Hematopoietic multipotent progenitor cell treated with erythropoietin and hydrocortisone succinate and interleukin-3 and kit ligand, for 6 days (in vitro differentiated cells): ENCODE measurements at places on chromosomes 5 and 9.
A peak's percentile ranks its signal among the peaks of the same experiment; 100 is the strongest.

DNA sequence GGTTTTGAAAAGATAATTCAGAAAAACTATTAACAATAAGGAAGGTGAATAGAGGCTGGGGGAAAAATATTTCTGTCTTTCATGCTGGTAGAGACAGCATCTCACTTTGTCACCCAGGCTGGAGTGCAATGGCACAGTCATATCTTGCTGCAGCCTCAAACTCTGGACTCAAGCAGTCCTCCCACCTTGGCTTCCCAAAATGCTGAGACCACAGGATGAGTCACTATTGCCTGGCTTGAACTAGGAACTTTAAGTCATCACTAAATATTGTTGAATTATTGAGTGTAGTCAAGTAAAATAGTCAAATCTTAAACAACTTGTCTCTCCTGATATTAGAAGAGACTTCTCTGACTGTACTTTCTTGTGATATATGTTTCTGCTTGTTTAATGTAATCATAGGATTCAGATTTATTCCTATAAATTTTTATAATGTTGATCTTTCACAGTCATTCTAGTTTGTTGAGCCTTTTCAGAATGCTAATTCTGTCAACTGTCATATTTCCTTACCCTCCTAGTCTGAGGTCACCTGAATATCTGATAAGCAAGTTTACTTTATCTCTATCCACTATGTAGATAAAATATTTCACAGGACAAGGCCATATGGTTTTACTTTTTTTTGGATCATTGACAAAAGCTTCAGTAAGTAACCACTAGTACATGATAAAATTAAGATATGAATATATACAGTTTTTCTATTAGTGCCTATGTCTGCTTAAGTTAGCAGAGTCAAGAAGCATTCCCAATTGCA lies 1696.5 kb downstream of the MAT2B start:
- peak; percentile 34 for DNase-seq

- no peak for DNase-seq
Observed at GRCh38 chr5:93421468-93421867, 159.6 kb downstream of the NR2F1-AS1 start.

DNA sequence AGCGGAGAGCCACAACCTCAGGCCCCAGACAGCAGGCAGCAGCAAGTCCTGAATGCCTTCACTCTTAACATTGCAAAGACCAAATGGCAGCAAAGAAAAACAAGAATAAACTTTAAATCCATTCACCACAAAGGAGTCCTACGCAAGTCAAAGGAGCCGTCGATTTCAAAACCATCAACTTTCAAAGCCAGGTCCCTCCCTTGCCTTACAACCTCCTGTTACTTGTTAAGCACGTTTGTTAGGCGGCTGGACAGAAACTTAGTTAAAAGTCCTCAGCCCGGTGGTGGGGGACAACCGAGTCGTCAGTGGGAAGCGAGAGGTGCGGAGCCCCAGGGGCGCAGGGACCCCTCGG lies 938 bp downstream of the LPAR1 start:
- DNase-seq, result peak; percentile 22

- no peak for DNase-seq
Observed at GRCh38 chr5:97576956-97577355, 393.9 kb upstream of the RIOK2 start.

GRCh38 chr5:64979531-64979930 lies 210.8 kb downstream of the CWC27 start:
- no peak for DNase-seq

DNA sequence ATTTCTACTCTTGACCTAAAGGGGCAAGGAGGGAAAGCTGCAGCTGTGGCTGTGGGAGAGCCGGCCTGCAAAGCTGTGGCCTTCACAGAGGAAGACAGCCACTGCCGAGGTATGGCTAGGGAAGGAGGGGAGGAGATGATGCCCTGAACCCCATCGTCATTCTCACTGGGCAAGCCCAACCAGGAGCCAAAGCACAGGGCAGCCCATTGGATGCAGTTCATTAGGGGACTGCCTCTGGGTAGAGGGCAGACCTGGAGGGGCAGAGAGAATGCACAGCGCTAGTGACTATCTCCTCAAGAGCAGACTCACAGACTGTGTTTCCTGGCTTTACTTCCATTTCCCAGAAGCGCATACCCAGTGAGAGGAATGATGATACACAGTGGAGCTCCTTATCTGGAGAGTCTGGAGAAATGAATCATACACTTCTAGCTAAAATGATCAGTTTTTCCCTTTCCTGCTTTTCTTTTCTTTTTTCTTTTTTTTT lies 47.2 kb upstream of the TTC23L start:
- DNase-seq, result no peak

- DNase-seq, result no peak
Observed at GRCh38 chr9:136053757-136054142, 41.3 kb downstream of the NACC2 start.

DNA sequence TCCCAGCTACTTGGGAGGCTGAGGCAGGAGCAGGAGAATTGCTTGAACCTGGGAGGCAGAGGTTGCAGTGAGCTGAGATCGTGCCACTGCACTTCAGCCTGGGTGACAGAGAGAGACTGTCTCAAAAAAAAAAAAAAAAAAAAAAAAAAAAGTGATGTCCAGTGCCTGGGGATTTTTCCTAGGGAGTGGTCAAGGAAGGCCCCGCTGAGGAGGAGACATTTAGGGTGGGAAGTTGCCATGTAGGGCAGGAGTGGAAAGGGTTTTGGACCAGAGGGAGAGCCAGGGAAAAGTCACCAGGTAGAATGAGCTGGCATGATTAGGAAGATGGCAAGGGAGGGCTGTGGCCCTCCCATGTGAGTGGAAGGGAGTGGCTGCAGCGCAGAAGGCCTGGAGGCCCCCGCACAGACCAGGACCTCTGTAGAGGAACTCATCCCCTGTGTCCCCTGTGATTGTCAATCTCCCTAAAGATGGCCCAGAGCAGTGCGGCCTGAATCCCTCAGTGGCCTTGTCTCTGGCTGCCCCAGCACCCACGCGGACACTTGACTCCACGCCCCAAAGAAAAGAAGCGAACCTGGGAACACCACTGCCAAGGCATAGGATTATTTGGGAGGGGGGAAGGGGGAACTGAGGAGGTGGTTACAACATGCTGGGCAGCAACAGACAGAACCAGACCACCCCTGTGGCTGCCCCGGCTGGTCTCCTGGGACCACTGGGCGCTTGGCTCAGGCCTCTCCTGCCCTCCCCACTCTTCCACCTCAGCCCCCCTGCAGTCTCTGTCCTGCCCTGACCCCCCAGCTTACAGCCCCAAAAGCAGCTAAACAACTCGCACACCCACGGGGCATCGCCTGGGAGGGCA lies 2.6 kb upstream of the SQSTM1 start:
- peak; percentile 30 for DNase-seq

- DNase-seq, result peak; percentile 16
Observed at GRCh38 chr9:69468380-69468779, 143.4 kb downstream of the ENTREP1 start.

- no peak for DNase-seq
Observed at GRCh38 chr9:27945386-27945785, 372.1 kb upstream of the C9orf72 start.

- DNase-seq, result peak; percentile 36
Observed at GRCh38 chr5:74035521-74035937, 409.5 kb downstream of the ARHGEF28 start.

DNA sequence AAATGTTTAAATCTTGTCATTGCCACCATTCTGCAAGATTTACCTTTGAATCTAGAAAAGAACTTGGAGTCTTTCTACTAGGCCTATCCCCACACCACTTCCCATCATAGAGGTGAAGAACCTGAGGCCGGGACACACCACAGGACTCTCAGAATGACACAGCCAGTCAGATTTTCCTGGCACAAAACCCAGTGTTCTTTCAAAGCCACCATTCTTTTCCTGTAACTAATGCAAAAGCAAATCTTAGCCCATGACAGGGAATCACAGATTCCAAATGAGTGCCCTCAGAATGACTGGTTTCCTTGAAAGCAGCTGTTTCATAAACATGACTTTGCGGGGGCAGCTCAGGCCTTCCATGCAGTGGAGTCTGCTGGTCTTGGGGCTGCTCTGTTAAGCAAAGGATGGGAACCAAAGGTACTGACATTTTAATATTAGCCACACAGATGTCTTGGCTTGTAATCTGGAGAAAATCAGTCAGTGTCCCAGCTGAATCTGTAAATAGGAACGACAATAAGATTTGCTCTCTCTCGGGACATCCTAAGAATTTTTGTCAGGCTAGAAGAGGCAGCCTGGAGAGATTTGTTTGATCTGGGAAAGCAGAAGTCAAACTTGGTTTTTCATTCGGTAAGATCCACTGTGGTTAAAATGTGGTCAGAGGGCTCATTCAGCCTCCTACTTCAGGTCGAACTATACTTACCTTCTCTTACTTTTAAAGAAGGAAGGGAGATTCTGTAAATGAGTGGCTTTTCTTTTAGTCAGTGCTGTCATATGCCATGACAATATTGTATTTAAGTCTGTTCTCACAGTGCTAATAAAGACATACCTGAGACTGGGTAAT lies 115.1 kb downstream of the PALM2AKAP2 start:
- DNase-seq, result peak; percentile 7

- no peak for DNase-seq
Observed at GRCh38 chr5:169847519-169847918, 132.8 kb downstream of the INSYN2B start.

- no peak for DNase-seq
Observed at GRCh38 chr9:132182314-132183091, 20.6 kb downstream of the NTNG2 start.

DNA sequence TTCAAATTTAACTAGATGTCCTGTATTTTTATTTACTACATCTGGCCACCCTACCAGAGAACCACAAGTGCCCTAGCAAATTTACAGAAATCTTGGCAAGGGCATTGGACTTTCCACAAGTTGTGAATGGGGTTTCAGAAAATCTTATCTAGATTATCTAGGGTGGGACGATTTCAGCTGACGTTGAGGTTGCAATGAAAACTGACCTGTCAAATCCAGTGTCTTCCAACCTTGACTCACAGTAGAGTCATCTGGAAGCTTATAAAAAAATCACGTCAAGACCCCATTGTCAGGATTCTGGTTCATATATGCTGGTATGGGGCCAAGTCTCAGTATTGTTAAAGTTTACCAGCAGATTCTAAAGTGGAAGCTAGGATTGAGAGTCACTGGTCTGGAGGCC lies 109.6 kb upstream of the ACTBL2 start:
- DNase-seq, result no peak

DNA sequence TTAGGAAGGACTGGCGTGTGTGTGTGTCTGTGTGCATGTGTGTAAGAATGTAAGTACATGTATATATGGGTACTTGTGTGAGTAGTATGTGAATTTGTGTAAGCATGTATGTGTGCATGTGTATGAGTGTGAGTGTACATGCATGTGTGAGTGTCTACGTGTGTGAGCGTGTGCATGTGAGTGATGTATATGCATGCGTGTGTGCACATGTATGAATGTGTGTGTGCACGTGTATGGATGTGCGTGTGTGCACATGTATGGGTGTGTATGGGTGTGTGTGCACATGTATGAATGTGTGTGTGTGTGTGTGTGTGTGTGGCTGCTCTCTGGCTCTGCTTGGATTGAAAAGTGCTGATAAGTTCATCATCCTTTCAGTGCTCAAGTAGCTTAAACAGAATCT lies 154.5 kb downstream of the TENT4A start:
- DNase-seq, result no peak

- no peak for DNase-seq
Observed at GRCh38 chr9:86983249-86983619, 35.9 kb upstream of the GAS1 start.

DNA sequence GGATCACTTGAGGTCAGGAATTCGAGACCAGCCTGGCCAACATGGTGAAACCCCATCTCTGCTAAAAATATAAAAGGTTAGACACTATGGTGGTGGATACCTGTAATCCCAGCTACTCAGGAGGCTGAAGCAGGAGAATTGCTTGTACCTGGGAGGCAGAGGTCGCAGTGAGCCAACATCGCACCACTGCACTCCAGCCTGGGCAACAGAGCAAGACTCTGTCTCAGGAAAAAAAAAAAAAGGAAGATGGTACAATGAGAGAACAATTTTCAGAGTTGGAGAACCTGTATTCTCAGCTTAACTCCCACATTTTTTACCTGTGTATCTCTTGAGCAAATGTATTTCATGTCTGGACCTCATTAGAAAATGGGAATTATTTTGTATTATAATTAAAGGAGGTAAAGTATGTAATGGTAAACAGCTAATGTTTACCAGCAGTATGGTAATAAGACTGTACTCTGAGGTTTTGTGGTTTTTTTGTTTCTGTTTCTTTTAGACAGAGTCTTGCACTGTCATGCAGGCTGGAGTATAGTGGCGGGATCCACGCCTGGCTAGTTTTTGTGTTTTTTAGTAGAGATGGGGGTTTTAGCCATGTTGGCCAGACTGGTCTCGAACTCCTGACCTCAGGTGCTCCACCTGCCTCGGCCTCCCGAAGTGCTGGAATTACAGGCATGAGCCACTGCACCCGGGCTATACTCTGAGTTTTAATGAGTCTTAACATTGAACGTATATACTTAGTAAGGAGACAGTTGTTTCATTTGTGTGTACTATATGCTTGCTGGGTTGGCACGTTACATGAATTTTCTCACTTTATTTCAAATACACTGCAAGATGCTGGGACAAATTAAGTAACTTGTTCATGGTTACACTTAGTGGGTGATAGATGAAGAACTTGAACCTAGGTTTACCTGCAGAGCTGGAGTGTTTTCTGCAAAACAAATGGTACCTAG lies 16.2 kb downstream of the UHRF2 start:
- peak; percentile 69 for DNase-seq

DNA sequence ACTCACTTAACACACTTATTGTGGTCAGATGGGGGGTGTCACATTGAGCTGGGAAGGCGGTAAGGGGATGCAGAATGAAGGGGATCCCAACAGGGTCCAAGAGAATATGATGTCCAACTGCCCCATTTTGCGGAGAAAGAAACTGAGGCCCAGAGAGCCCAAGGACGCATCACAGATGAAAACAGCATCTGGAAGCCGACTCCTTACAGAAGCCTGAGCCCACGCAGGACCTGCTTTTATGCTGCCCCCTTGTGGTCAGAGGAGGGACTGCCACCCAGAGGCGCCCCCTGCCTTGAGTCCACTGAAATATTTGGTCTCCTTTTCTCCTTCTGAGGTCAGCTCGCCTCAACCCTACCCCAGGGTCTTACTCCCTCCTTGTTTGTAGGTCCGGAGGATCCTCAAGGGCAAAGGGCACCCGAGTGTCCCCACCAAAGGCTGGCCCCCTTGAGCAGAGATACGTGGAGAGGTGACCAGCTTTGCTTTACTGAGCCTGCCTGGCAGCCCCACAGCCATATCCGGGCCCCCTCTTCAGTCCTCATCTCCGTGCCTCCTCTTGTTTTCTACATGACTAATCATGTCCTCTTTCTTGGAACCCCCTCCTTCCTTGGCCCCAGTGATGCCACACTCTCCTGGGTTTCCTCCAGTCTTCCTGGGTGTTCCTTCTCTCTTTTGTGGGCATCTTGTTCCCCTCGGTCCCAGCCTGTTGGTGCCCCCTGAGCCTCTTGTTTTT lies 30.0 kb upstream of the TTLL11 start:
- peak; percentile 80 for DNase-seq
